ENCODE measurements at places on chromosomes 1 and 21.

- no peak for DNase-seq
These were observed 60.8 kb upstream of the PRKACB start for GRCh38 chr1:84083307-84083706.

GRCh38 chr1:111576547-111576946, 43.0 kb upstream of the RAP1A start:
- DNase-seq: no peak

GRCh38 chr1:2528611-2528965, 1.5 kb downstream of the HES5 start:
- DNase-seq: no peak

- no peak for DNase-seq
These were observed 75.1 kb downstream of the LAMC1 start for GRCh38 chr1:183098317-183098716.

GRCh38 chr1:201059401-201059800, 35.9 kb upstream of the KIF21B start:
- no peak for DNase-seq

DNA sequence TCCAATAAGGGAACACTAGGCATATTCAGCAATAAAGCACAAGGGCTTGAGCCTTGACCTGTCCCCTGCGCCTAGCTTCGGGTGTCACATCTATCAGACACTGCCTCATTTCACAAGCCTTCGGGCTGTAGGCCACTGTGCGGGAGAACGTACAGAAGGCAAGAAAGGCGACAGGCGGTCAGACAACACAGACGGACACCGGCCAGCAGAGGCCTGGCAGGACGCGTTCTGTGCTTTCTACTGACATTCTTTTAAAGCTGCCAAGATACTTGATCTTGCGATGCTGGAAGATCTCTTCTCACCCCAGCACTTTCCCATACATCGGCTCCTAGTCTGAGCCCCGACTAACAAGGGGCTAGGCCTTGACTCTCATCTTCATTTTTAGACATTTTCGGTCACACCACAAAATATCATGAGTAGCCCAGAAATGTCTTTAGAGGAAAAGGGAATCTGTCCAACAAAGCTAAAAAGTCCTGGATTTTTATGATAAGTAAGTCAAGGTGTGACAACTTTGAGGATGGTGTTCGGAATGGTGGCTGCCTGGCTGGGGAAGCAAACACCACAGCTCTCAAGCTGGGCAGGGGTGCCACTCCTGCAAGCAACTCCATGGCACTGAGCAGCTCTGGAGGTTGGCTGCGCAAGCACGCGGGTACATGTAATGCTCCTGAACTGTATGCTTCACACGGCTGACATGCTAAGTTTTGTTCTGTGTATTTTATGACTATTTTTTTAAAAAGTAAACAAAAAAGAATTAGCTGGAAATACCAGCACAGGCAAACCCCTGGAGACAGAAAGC, 18.7 kb downstream of the RIPK4 start:
- no peak for DNase-seq

DNA sequence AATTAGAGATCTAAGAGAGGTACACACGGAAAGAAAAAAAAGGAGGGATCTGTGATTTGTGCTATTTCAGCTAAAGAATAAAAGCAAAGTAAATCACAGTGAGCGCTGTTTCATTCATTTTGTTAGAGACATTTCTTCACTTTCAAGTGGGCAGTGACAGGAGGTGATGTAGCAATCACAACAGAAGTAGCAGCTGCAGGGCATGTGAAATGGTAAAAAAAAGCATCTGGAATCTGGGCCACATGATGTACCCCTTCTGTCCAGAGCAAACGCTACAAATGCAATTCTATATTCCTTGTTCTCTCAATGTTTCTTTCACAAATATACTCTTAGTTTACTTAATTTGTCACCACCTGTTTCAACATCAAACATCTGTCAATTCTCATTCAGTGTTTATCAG, 786.5 kb downstream of the LRRIQ3 start:
- no peak for DNase-seq

DNA sequence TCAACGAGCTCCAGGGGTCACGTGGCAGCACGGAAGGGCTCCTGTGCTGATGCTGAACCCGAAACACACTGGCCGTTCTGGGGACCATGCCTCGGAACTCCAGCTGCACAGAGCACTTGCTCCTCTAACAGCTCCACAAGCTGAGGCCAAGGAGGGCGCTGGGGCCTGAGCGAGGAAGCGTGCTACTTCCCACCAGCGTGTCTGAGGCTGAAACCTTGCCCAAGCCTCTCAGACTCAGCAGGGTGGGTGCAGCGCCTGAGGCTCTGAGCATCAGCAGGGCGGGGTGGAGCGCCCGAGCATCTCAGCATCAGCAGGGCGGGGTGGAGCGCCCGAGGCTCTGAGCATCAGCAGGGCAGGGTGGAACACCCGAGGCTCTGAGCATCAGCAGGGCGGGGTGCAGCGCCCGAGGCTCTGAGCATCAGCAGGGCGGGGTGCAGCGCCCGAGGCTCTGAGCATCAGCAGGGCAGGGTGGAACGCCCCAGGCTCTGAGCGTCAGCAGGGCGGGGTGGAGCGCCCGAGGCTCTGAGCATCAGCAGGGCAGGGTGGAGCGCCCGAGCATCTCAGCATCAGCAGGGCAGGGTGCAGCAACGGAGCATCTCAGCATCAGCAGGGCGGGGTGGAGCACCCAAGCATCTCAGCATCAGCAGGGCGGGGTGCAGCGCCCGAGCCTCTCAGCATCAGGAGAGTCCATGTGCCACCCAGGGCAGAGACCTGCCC, 9.6 kb downstream of the WRAP73 start:
- DNase-seq: no peak

DNA sequence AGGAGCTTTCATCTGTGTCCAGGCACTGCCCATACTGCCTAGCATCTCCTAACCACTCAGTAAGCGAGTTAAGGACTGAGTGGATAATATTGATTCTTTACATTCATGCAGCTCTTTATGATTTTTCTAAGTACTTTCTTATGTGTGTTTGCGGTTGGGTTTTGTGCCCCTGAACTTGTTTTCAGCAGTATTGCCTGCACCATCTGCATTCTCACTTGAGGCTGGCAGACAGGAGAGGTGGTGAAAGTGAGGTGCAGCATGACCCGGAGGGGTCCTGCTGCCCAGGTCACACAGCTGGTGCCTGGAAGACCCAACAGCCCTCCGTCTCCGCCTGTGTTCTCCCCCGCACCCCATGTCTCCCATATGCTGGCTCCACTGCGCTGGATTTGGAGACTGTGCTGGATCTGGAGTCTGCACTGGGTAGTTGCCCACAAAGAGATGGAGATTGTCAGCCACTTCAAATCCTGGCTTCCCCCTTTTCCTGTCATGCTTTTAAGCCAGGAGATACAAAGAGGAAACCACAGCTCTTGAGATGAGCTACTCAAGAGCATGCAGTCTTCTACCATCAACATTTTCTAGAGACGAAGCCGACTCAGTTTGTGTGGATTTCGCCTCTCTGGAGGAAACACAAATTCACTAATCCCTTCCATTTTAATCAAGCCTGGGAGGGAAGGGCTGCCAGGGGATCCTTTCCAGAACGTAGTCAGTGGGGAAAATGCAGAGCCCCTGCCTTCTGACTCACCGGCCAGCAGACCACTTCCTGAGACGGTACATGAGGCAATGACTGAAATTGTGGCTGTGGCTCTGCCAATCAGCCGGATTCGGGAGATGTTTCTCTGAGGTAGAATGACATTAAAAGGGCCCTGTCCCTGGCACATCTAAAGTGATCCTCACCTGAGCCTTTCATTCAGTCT, 71.7 kb upstream of the ANGPTL1 start:
- DNase-seq: no peak

- DNase-seq: no peak
These were observed 219.1 kb upstream of the FMN2 start for GRCh38 chr1:239872626-239873025.

DNA sequence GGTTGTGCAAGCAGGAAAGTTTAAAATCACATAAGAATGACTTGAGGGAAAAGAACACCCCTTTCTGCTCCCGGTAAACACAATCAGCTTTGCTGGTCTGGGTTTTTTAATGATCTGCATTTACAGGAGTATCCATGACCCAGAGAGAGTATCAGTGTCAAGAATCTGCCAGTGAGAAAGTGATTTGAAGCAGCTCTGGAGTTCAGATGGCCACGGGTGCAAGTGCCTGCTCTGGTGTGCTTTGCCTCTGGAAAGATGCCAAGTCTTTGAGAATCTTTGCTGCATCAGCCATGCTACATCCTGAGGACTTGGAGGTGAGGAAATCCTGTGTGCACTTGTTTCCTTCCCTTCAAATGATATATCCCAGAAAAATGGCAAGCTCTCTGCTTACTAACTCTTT, 18.6 kb upstream of the MYSM1 start:
- no peak for DNase-seq

DNA sequence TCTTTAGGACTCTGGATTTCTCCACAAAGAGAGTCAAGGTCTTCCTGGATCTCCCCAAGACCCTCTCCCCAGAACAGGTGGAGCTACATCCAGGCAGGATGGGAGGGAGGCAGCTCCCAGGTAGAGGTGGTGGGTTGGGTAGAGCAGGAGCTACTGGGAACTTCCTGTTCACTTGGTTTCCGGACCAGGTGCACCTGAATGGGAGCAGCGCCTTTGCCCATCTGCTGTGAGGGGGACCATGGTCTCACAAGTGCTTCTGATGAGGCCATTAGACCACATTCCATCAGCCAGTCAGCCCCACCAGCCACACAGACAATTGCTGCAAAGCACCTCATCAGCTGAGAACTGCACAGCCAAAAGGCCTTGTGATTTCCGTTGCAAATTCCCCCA, 188.8 kb downstream of the MATN1 start:
- no peak for DNase-seq

DNA sequence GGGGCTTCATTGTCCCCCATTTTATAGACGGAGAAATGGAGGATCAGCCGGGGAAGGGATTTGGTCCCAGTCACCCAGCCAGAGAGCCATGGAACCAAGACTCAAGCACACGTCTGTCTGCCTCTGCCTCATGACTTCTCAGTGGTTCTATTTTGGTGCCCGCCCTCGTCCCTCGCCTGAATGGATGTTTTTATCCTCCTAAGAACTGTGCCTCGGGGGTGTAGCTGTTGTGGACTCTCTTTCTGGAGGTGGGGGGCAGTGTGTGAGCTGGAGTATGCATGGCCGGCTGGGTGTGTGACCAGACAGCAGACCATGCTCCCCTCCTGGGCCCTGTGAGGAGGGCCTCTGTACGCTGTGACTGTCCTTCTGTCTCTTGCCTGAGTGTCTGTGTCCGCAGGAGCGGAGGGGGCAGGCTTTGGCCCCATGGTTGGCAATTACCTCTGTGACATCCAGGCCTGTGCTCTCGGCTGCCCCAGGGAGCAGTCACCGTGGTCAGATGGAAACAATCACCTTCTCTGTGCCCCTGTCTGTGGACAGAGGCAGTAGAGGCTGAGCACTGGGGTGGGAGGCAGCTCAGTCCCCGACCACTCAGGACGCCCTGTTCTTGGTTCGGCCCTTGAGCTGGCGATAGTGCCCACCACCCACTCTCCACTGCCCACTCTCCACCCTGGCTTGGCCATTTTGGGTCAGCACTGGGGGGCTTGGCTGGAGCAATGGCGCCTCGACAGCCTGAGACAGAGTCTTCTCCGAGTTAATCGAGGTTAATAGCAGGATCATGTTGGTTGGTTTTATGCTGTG, 20.4 kb downstream of the WNT4 start:
- no peak for DNase-seq

Data from NCI-H1105 (cell line).